Spinal cord (tissue), 10 donors: ENCODE measurements at places on chromosomes 4 and X.

DNA sequence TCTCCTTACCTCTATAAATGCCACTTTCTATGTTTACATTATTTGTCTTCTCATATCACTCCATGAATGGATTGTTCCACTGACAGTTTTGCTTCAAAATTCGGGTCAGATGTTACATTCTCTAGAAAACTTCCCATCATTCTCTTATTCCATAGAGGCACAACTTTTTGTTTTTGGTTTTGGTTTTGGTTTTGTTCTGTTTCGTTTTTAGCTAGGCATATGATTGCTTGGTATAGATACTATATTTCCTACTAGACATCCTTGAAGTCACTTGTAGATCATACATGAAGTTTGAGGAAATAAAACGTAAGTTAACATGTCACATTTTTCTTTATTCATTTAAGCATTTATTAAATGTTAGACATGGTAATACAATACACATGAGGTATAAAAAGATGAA, 961.0 kb downstream of the PCDH18 start:
- no peak for DNase-seq

- DNase-seq, result no peak
Observed at GRCh38 chrX:152945021-152945979, 47.4 kb downstream of the ZNF185 start.

GRCh38 chr4:2666722-2667247, 89.4 kb downstream of the TNIP2 start:
- DNase-seq, result no peak

DNA sequence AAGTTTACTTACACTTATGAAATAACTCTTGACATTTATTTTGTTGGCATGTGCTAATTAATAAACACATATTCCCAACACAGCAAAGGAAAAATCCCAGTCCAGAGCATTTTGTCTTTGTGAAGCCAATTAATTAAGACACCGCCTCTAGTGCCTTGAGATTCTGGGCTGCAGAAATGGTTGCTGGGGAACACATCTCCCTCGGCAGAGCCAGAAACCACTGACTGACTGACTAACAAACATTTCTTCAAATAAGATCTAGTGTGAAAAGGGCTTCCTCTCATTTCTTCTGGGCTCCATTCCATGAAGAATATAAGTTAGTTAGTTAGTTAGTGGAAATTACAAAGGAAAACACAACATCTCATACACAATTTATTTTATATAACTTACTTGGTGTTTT, 28.4 kb upstream of the NAP1L5 start:
- no peak for DNase-seq

- DNase-seq, result no peak
Observed at GRCh38 chr4:82809619-82810018, 11.0 kb upstream of the SCD5 start.

GRCh38 chrX:259692-260355, 21.4 kb upstream of the PLCXD1 start:
- no peak for DNase-seq

DNA sequence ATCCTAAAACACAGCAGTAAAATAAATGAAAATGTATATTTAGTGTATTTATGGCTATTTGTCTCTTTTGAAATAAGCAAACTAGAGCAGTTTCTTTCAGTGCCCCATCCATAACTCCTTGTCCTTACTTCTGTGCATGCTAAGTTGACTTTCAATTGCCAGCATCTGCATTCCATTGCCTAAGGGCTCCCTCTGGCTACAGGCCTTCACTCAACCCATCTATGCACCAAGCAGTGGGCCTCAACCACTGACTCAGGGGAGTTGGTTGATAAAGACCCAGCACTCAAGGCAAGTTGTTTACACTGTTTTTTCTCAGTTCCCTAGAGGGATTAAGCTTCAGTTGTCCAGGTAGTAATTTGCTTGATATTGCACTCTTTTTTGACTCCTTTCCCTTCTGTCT, 265.7 kb downstream of the IQCM start:
- peak; percentile 20 for DNase-seq

DNA sequence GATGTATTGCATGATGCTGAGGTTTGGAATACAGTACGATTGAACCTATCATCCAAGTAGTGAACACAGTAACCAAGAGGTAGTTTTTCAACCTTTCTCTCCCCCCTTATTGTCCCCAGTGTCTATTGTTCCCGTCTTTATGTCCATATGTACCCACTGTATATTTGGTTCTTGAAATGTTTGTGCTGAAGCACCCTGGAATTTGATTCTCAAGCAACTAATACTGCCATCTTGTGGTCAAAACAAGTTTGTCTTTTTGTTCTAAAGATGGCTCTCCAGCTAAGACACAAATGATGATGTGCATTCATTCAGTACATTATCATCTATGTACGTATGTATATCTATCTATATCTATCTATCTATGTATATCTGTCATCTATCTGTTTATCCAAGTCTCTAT, 33.5 kb upstream of the DCX start:
- peak; percentile 86 for DNase-seq

GRCh38 chr4:139670775-139671174, 5.2 kb downstream of the MGST2 start:
- no peak for DNase-seq

GRCh38 chr4:99827454-99827853, 10.8 kb downstream of the DAPP1 start:
- DNase-seq, result no peak

GRCh38 chr4:170243662-170244288, 154.0 kb upstream of the AADAT start:
- no peak for DNase-seq

DNA sequence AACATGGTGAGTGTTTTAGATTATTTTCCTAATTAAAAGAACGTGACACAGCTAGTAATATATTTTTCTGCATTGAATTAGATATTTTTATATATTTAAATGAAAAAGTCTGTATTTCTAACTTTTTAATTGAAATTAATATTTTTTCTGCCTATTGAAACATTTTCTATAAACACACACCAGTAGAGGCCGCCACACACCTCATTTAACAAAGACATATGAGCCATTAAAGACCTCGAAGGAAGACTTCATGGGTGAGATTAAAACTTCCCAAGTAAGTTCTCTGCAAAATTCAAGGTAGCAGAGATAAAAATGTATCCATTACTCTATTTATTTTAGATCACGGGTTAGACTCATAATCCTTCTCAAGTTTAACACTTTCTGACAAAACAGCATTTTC, 8.3 kb downstream of the SLITRK2 start:
- no peak for DNase-seq

DNA sequence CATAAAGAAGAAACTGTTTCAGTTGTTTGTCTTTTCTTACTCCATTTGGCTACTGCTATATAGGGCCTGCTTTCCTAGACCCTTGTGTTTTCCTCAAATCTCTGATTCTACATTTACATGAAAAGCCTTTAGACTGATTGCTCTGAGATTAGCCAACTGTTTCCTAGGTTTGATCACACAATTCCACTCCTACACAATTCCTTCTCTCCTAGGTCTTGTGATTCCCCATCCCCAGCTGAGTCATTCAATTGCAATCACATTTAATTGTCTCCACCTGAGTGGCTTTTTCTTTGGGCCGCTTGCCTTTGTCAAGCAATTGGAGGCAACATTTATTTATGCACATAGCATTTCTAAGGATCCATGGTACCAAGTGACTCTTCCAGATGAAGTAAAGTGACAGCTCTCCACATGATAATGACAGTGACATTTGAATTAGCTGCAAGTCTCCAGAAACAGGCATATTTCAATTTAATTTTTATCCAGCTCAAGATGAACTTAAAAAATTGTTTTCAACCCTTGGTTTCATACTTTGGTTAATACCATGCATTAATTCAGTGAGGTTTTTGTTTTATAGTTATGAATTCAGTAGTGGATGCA, 35.8 kb downstream of the ATXN3L start:
- no peak for DNase-seq

GRCh38 chrX:124127496-124127895, 166.0 kb downstream of the STAG2 start:
- DNase-seq, result no peak

GRCh38 chr4:114807759-114808404, 209.3 kb downstream of the UGT8 start:
- DNase-seq, result no peak

GRCh38 chr4:19774690-19775256, 476.9 kb upstream of the SLIT2 start:
- DNase-seq, result no peak
